Ovary (tissue), 10 donors: ENCODE measurements at places on chromosomes 2 and 18. TPM values are rescaled to one million over a fixed set of nuclear protein-coding genes. Genes with fewer than 3 reads are reported as not detected.

Gene DARS1
- total RNA-seq = 74.0 TPM

Gene CCDC74B
- total RNA-seq = 5.1 TPM

- no peak for DNase-seq
These were observed 478.8 kb downstream of the PTPRM start for GRCh38 chr18:8045884-8046281.

DNA sequence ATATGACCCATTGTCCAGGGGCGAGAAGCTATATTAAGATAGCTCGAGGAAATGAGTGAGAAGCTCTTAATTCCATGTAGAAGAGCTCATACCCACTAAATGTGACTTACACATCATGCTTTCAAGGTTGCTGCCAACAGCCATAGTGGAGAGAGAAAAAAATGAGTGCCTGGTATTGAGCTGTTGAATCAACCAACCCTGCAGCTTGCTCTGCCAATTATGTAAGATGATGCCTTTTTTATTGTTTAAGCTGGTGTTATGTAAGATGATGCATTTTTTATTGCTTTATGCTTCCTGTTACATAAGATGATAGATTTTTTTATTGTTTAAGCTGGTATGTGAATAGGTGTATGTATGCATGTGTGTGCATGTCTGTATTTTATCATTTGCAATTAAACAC lies 228.2 kb downstream of the CCDC178 start:
- DNase-seq = no peak

GRCh38 chr2:143949121-143949848 lies 570.6 kb downstream of the ZEB2 start:
- no peak for DNase-seq

DNA sequence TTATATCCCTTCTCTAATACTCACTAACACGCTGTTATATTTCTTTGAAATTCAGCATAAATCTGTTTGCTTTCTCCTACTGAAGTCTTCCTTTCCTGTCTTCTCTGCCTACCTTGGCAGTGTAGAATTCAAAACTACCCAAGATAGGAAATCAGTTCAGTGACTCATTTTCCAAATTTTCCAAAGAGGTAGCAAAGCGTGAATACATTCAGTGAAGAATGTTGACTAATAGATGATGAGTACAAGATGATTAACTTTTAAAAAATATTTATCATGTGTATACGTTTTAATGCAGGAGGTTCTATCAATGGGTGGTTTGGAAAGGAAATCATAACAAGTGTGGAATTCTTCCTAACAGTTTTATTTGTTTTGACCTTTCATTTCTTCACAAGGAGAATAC lies 201.9 kb upstream of the SLC8A1 start:
- DNase-seq = no peak

GRCh38 chr2:17628349-17629261 lies 88.1 kb downstream of the VSNL1 start:
- no peak for DNase-seq
